ENCODE measurements at places on chromosomes 11 and 22.

DNA sequence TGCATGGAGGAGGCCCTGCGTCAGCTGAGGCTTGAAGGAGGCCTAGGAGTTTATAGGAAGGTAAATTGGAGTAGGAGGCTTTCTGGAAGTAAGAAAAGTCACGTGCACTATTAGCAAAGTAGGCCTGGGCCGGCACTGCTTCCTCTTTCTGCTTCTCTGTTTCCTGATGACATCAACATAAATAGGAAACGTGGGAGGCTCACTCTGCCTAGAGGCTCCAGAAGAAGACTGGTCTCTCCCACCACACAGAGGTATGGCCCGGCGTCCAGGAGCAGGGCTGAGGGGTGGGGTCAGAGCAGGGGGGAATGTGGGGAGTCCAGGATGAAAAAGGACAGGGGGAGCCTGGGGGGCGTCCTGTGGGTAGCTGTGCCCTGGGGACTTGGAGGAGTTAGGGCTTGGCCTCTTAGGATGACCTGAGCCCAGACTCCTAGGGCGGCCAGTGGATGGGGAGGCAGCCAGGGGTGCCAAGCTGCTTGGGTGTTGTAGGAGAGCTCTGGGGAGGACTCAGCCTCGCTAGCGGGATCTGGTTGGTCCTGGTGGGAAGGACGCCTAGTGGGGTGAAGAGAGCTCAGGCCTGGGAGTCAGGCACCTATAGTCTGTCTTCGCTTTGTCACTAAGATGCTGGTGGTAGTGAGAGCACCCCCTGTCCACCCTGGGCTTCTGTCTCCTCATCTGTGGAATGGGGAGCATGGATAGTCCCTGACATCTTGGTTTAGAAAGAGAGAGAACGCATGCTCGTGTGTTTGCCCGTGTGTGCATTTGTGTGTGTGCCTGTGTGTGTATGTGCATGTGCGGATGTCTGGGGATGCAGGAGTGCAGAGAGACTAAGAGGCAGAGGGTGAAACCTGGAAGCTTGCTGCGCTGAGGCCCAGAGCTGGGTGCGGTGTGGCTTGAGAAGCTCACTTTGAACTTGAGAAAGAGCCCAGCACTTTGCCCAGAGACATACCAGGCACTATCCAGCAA, at the start of gene CSF2RB:
Gene CSF2RB, plus strand, starts transcription at position 202 of the 963 bp plus-strand sequence. CDS start 8,580 bp downstream, outside the sequence.
- no peak for DNase-seq

DNA sequence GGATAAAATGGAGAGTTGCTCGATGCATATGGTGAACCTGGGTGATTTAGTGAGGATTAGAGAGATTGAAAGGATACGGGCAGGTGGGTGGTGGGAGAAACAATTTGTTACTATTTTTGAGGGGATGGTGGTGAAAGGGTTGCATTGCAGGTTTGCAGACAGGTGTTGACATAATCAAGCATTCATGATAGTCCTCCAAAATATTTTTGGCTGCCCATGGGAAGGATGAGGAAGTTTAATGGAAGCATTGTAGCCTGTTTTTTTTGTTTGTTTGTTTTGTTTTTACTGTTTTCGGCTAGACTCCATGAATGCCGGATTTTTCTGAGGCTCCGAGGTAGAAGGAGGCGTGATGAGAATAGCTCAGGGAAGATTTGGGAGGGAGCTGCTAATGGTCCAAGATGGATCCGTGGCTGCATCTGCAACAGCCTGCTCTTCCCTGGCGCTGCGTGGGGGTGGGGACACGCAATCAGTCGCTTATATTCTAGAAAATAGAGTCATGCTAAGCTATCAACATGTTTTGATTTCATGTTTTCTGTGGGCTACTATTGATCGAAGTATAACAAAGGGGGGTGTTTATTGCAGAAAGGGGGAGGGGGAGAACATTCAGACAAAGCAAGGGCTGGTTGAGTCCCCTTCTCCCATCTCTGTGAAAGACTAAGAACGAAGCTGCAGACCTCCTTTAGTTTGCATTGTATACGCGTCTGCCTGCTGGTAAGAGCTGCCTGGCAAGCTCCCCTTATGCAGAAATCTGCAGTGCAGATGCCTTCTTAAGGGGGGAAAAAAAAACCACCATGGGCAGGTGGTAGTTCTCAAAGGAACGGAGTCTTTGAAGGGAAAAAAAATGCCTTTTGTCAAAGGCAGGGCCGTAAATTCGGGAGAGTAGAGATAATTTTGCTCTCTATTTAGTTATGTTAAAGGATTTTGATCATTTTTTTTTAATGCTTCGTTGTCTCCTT, 1.0 kb downstream of the RTN3 start:
- no peak for DNase-seq

GRCh38 chr22:22109693-22110466, 127.3 kb upstream of the TOP3B start:
- no peak for DNase-seq

DNA sequence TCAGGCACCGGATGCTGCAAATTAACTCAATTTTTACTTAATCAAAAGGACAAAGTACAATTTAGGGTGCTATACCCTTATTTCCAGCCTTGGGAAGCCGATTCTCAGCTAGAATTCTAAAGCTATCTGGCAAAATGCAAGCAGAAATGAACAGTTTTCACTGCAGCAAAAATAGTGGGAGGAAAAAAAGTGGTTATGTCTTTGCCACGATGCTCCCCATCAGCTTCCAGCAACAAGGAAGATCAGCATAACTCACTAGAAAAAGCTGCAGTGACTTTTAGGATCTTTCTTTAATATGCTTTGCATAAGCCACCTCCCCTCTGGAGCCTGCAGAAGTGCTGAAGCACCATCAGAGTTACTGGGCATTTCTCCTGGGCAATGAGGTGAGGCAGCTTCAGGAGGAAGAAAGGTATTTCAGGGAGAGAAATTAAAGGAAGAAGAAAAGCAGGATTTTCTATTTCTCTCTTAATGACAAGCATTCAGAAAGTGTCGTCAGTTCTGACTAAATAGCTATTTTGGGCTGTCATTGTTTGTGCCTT, 702.9 kb downstream of the DLG2 start:
- no peak for DNase-seq

DNA sequence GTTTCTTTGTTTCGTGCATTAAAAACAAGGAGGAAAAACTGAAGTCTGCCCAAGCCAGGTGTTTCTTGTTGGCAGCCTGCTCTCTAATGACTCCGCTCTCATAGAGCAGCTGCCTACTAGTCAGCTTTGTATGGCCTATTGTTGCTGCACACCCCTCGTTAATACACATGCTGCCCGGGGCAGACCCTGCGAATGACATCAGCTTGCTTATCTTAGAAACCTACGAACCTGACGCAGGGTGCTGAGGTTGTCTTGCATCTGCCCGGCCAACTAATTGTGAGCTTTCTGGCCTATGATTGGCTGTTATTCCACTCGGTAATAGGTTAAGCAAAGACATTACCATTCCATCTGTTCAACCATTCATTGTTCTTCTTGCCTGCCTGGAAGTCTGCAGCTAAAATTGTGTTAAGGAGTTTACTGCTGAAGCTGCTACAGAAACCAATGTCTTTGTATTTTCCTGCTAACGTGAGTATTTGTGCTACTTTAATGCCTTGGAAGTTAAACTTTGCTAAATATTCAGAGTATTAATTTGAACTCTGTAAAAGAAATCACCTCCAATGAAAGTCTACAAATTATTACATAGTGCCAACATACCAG, 37.5 kb downstream of the ZC3H12C start:
- no peak for DNase-seq

GRCh38 chr11:112087212-112087611, 539 bp downstream of the SDHD start:
- DNase-seq, result no peak

GRCh38 chr22:50176850-50177536, 6.5 kb downstream of the PANX2 start:
- no peak for DNase-seq

GRCh38 chr22:44531487-44531886, 33.5 kb upstream of the RTL6 start:
- no peak for DNase-seq

DNA sequence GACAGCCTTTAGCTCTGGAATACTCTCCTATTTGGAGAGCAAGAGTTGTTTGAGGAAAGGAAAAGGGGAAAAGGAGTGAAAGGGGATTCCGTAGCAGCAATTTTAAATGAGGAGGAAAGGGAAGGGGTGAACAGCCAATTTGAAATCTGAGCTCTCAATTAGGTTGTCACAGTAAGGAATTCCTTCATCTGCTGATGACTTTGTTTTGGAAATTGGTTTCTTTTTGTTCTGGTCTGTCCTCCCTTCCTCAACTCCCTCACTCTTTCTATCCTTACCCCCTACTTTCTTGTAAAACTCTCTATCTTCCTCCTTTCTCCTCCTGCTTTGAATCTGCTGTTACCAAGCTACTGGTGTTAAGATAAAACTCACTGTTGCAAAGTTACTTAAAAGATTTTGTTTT, 1155.6 kb downstream of the DLG2 start:
- no peak for DNase-seq

- no peak for DNase-seq
Observed at GRCh38 chr11:76443268-76443980, 1.4 kb upstream of the EMSY start.

DNA sequence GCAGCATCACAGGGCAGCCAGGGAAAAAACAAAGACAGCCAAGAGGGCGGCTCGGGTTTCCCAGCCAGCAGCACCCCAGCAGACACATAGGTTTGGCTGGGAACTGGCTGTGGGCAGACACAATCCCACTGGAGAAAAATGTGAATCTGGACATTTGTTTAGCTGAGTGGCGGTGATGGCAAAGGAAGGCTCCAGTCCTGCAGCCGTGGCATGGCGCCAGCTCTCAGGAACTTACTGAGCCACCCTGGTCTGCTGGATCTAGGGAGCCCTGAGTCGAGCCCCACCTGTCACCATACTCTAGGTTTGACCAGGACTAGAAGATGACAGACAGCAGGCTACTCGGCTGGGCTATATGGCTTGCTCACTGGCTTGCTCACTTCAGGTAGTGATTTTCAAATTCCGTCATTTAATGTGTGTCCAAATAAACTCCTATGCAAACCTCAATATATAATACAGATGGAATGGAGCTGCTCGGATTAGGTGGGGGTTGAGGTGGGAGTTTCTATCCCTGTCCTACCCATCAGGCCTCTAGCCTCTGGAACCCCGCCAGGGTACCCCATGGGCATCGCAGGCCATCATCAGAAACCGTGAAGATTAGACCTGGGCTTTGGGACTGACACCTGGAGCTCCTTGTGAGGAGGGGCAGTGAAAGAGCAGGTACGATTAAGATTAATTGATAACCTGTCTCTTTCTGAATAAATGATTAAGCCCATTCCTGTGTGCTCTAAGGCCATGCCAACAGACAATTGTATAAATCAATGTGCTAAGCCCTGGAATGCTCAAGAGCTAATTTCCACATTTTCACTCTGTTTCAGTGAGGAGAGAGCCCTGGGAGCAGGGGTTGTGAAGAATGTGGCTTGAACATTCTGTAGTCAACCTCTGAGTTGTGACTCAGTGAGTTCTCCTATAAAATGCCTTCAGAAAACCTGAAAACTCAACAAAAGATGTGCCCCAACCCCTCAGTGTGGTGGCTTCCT, 42.5 kb downstream of the GALNT18 start:
- no peak for DNase-seq

DNA sequence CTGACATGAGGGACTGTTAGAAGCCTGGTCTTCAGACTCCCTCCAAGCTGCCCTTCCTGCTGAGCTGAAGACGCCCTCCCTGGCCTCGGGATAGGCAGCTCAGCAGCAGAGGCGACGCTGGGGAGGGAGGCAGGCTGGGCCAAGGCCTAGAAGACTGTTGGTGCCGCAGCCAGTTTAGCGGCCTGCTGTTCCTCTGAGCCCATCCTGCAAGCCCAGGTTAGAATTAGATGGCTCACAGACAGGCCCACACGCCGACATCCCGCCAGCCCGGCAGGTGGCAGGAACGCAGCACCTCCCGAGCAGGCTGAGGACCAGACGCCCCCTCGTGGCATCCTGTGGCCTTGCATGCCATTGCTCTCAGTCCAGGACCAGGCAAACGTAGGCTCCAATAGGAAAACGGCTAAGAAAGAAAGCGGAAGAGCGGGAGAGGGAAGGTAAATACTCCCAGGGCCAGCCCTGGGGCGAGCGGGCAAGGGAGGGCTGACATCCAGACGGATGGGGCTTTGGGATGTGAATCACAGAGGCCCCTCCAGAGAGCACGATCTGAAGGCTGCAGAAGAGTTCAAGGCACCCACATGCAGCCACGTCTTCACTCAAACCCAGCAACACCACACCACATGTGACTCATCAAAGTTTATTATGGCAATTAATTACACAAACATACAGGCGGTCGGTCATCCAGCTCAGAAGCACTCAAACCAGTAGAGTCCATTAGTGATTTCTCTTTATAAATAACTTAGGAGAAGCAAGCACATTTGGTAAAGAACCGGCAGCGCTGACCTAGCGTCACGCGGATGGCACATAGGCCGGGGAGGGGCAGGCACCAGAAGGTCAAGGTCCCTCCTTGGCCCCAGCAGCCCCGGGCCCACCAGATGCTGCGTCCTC, 27.6 kb downstream of the CD5 start:
- DNase-seq, result peak; percentile 81

Data from stimulated activated CD8-positive, alpha-beta memory T cell treated with anti-CD3 and anti-CD28 coated beads, Interleukin-7, amount 100 ng/mL, for 4 hours (primary cell).